Regular cardiac myocyte (primary cell): ENCODE measurements at places on chromosomes 13 and 19. TPM values are rescaled to one million over a fixed set of nuclear protein-coding genes. Genes with fewer than 3 reads are reported as not detected.

DIRAS1 gene
- 0.19 and 0.85 TPM in 2 replicates for total RNA-seq

ATP1A3 gene
- total RNA-seq = under 0.01 TPM in 1 of 2 replicates, not detected in the other

ZSWIM9 gene
- 1.4 and 1.5 TPM in 2 replicates for total RNA-seq

RASIP1 gene
- total RNA-seq = 0.58 and 0.85 TPM in 2 replicates

PRR22 gene
- under 0.01 and 0.19 TPM in 2 replicates for total RNA-seq

SLC25A41 gene
- not detected in 2 replicates for total RNA-seq

UQCRFS1 gene
- 24.2 and 40.5 TPM in 2 replicates for total RNA-seq

ZNF625 gene
- 15.9 and 18.6 TPM in 2 replicates for total RNA-seq

LMO7 gene
- 322 and 365 TPM in 2 replicates for total RNA-seq

ZNF724 gene
- 5.1 and 15.1 TPM in 2 replicates for total RNA-seq

SBSN gene
- total RNA-seq = 0.19 and 2.0 TPM in 2 replicates

CCDC122 gene
- total RNA-seq = 1.7 and 29.6 TPM in 2 replicates

FUT1 gene
- total RNA-seq = under 0.01 and 0.58 TPM in 2 replicates

ZNF98 gene
- total RNA-seq = under 0.01 TPM in 1 of 2 replicates, not detected in the other

LIM2 gene
- not detected in 2 replicates for total RNA-seq

PTH2 gene
- total RNA-seq = not detected in 2 replicates

CEACAM20 gene
- total RNA-seq = not detected in 2 replicates

TNFSF13B gene
- 2.3 and 6.2 TPM in 2 replicates for total RNA-seq

MCF2L gene
- 0.19 and 0.28 TPM in 2 replicates for total RNA-seq

KLK15 gene
- total RNA-seq = not detected in 2 replicates

ZNF85 gene
- total RNA-seq = 4.8 and 11.9 TPM in 2 replicates

IGFL3 gene
- total RNA-seq = 0.28 TPM in 1 of 2 replicates, not detected in the other

KIR3DL1 gene
- not detected in 2 replicates for total RNA-seq

A1BG gene
- total RNA-seq = 6.1 and 14.4 TPM in 2 replicates

NAPSA gene
- 0.19 and 0.28 TPM in 2 replicates for total RNA-seq

COX6B2 gene
- not detected in 2 replicates for total RNA-seq

ZNF525 gene
- total RNA-seq = 6.9 and 12.7 TPM in 2 replicates

NEK5 gene
- under 0.01 and 0.28 TPM in 2 replicates for total RNA-seq

TLE6 gene
- total RNA-seq = 0.77 and 1.7 TPM in 2 replicates

MYADM gene
- 8.5 and 15.3 TPM in 2 replicates for total RNA-seq

TMEM259 gene
- 65.7 and 95.7 TPM in 2 replicates for total RNA-seq

SPRY2 gene
- total RNA-seq = 22.8 and 47.9 TPM in 2 replicates

IRGC gene
- not detected in 2 replicates for total RNA-seq

ADGRE3 gene
- not detected in 2 replicates for total RNA-seq

ERICH6B gene
- not detected in 2 replicates for total RNA-seq

ZNF541 gene
- total RNA-seq = under 0.01 and 0.85 TPM in 2 replicates

ZNF610 gene
- total RNA-seq = 2.5 and 4.8 TPM in 2 replicates

ZNF546 gene
- 6.7 and 7.6 TPM in 2 replicates for total RNA-seq

ZBTB32 gene
- not detected in 2 replicates for total RNA-seq

TEAD2 gene
- 14.7 and 25.9 TPM in 2 replicates for total RNA-seq

IGSF23 gene
- total RNA-seq = 0.19 and 0.28 TPM in 2 replicates

DNAJB1 gene
- 50.2 and 73.2 TPM in 2 replicates for total RNA-seq
